Suppressor macrophage treated with lipopolysaccharide for 4 hours (primary cell): ENCODE measurements at places on chromosomes 6 and 20.

DNA sequence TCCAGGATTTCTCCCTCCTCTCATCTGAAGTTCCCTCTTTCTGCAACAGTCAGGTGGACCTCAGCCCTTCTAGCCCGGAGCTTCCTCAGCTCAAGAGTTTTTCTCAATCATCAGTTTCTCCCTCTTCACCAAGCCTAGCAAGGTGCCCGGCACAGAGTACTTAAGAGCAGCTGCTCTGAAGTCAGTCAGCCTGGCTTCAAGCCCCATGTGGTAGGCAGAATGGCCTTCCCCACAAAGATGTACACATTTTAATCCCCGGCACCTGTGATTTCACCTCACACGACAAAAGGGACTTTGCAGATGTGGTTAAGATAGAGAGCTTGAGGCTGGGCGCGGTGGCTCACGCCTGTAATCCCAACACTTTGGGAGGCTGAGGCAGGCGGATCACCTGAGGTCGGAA, 15.1 kb upstream of the RBPJL start:
- no peak for DNase-seq

DNA sequence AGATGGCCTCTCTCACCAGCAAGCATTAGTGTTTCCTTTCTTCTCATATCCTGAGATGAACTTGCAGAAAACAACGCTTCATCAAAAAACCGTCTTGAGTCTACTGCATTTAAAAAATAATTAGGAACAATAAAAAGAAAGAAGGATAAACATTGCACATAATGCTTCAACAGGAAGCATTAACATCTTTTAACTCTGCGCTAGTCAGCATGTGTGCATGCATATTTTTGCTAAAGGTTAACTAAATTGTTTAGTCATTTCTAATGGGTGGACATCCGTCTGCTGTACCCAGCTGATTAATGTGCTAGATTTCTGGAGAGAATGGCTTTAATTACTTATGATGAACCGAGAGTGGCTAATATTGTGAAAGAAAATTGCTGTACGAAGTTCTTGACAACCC, 349.3 kb downstream of the SOX4 start:
- no peak for DNase-seq

DNA sequence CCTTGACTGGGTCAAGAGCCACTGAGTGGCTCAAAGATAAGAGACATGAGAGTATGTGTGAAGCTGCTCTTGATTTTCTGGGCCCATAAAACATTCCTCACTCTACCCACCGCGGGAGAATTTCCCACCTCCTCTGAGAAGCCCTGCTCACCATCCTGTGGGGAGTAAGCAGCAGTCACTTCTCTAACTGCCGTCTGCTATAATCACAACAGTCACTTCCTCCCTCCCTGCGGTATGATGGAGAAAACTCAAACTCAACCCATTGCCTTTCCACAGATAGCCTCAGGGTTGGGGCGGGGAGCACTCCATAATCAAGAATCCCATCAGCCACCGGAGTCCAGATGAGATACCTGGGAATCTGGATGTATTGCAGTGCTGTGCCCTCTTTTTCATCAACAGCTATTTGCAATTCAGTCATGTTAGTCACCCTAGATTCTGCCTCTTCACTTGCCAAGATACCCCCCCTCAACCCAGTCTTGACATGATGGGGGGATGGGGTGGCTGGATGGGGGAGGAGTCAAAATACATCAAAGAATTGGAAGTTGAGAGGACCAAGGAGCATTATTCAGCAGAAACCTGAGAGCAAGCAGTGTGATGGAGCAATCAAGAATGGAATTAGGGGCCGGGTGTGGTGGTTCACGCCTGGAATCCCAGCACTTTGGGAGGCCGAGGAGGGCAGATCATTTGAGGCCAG, 5.1 kb downstream of the MOCS1 start:
- no peak for DNase-seq

- no peak for DNase-seq
These were observed 155.2 kb upstream of the UST start for GRCh38 chr6:148591656-148592055.

DNA sequence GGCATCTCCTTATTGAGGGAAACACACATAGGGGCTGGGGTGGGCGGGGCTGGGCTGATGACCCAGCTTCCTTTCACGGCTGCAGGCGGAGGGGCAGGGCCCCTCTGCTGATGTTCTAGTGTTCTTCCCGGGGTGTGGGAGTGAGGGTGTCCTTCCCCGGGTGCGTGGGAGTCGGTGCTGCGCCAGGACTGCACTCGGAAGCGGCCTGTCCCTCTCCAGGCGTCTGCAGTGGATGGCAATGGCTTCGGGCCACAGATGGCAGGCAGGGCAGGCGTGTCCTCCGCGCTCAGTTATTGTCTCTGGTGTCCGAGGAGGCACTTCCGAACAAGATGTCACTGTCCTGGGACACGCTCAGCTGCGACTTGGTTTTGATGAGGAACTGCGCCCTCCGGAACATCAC, 19.2 kb downstream of the KCNG1 start:
- no peak for DNase-seq

- DNase-seq: no peak
These were observed 112.8 kb upstream of the TSHZ2 start for GRCh38 chr20:52859156-52859876.

- DNase-seq: no peak
These were observed 132.4 kb upstream of the FBXL4 start for GRCh38 chr6:99080191-99080590.

DNA sequence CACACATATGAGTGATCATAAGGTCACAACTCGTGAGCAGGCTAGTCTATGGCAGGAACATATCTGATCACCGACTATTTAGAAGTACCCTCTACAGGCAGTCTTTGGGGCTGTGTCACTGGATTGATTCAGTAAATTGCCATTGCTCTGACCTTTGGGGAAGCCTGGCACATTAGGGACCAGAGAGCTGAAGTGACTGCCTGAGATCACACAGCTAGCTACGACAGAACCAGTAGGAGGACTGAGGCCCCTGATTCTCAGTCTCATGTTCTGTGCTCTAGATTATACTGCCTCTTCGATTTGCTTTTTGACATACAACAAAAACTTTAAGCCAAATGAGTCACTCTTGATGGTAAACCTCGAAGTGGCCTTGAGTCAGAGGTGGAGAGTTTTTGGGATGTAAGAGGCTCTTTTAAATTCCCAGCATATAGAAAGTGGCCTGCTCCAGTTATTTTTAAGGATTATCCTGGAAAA, 247.5 kb upstream of the SUPT3H start:
- DNase-seq: no peak

DNA sequence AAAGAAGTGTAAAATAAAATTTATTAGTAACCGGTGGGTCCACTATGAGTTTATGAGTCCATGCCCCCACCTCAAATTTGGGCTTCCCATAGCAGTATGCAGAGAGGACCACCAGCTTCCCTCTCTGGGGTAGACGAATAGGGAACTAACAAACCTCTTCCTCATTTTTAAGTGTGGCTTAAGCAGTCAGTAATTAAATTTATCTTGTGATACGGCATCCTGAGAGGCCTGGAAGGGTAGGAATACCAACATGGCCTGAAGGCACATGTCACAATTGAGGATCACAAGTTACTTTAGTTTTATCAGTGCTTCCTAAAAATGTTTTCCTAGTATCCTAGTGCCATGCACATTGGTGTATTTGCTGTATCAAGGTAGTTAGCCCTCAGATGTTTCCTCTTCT, 239.9 kb downstream of the HIVEP2 start:
- DNase-seq: peak; percentile 43

- no peak for DNase-seq
These were observed 38.2 kb downstream of the JAG1 start for GRCh38 chr20:10635476-10636208.

- DNase-seq: no peak
These were observed 183.9 kb upstream of the JARID2 start for GRCh38 chr6:15061908-15062515.

DNA sequence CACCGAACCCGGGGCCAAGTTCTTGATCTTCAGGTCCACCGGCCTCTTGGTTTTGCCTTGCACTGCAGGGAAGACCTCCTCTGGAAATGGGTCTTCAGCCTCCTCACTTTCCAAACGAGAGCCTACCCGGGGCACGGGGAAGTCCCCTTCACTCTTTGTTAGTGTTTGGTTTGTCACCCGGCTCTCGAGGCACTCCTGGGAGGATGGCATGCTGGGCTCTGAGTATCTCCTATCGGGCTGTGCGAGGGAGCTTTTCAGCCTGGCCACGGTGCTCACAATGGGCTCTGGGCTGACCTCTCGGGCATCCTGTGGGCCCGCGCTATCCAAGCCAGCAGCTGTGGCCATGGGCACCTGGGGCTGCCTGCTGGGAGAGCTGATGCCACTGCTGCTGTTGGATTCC, 8.1 kb downstream of the TAGAP start:
- DNase-seq: no peak

DNA sequence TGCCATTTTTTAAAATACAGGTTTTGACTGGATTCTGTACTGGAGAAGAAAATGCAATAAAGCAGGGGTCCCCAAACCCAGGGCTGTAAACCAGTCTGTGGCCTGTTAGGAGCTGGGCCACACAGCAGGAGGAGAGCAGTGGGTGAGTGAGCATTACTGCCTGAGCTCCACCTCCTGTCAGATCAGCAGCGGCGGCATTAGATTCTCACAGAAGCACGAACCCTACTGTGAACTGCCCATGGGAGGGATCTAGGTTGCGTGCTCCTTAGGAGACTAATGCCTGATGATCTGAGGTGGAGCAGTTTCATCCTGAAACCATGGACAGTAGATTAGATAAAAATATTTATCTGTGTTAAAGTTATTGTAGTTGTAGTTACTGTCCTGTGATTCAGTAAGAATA, 21.1 kb upstream of the FBXO9 start:
- DNase-seq: no peak

DNA sequence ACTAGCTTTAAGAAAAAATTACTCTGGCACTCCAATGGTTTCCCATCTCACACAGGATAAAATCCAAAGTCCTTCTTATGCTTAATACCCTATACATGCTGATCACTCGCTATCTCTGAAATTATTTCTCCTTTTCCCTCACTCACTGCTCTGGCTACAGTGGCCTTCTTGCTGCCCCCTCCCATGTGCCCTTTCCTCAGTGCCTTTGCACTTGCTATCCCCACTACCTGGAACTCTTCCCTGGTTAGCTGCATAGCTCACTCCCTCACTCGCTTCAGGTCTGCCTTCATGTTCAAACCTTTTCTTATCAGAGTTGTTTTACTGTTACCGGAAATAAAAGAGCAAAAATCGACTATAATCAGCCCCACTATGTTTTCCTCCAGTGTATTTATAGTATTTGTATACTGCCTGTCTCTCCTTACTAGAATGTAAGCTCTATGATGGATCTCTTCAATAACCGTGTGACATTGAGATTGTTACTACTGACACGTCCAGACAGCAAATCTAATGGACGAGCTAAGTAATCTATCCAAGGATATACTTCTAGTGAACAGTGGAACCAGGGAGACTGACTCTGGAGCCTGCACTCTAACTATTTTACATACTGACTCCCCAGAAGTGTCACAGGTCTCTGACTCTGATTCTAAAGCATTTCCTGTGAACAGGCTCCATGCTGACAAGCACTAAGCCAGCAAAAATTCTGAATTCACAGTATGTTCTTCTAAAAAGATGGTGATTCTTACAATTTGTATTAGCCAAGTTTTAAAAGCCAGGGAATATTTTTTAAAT, 25.1 kb downstream of the FKBP5 start:
- no peak for DNase-seq

DNA sequence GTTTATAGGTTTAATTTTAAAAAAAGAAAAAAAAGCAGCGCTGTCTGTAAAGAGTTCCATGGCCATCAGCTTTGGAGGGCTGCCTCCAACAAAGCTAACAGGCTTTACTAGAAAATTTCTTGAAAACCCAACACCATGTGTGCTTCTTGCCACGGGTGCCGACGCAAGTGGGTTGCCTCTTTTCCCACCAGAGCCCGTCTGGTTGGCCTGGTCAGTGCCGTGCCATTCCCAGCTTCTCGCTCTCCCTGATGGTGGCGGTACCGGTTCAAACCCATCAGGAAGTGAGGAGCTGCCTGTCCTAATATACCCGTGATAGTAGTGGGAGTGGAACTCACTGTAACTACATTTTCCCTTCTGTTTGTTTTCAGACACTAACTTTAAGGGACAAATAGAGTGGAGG, 73.7 kb downstream of the CDH4 start:
- no peak for DNase-seq

GRCh38 chr6:144349690-144350527, 64.8 kb downstream of the UTRN start:
- DNase-seq: peak; percentile 56

GRCh38 chr6:168574699-168575195, 133.8 kb downstream of the SMOC2 start:
- DNase-seq: no peak

DNA sequence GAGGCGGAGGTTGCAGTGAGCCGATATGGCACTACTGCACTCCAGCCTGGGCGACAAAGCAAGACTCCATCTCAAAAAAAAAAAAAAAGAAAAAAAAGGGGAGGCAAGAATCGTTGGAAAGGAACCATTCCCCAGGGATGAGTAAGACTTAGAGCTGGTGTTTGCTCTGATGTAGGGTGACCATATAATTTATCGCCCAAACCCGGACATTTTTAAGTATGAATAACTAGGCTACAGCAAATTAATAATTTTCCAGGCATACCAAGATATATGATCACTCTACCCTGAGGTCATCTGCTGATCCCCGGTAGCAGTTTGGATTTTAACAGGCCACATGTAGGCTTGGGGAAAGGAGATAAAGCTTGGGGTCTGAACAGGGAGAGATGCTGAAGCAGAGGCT, 260.9 kb downstream of the BTBD9 start:
- no peak for DNase-seq

- peak; percentile 97 for DNase-seq
These were observed 125.7 kb downstream of the MAP3K4 start for GRCh38 chr6:161117308-161117707.

- DNase-seq: no peak
These were observed 80.0 kb downstream of the SESN1 start for GRCh38 chr6:109014606-109015005.

DNA sequence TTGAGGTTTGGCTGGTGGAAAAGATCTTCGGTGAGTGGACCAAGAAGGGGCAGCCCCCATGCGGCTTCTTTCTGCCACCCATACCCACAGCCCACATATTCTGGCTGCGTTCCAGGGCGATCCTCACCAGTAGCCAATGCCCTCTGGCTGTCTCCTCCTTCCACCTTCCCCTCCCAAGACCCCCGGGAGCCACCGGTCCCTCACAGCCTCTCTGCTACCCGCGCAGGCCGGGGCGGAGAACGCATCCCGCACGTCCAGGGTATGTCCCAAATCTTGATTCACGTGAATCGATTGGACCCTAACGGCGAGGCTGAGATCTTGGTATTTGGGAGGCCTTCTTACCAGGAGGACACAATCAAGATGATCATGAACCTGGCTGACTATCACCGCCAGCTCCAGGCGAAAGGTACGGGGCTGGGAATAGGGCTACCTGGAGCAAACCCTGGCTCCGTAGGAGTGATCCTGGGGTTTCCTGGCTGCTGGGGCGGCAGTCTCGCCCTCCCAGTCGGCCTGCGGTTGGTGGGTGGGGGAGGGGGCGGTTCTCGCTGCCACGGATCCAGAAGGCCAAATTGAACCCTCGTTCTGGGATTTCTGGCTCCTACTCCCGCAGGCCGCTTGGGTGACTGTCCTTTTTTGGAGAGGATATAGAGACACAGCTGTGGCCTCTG, 545 bp downstream of the KHDC3L start:
- no peak for DNase-seq

- peak; percentile 73 for DNase-seq
These were observed 25.9 kb upstream of the GTSF1L start for GRCh38 chr20:43752561-43753301.
